ENCODE measurements at places on chromosomes 6 and 20.

GRCh38 chr20:38531021-38531420, 50.0 kb upstream of the ADIG start:
- DNase-seq, result no peak

- DNase-seq, result no peak
Observed at GRCh38 chr20:39066471-39067242, 104.5 kb downstream of the DHX35 start.

DNA sequence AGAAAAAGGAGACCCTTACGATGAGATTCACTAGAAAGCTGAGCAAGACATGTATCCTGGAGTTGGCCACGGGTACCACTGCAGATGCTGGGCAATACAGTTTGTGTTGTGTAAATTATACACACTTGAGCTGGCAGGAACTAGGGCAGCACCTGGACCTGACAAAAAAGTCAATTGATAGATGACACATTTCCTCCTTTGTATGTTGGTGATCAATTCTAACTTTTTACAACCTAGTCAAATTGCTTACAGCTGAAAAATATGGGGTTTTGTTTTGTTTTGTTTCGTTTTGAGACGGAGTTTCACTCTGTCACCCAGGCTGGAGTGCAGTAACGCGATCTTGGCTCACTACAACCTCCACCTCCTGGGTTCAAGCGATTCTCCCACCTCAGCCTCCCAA, 108.9 kb downstream of the UST start:
- no peak for DNase-seq

GRCh38 chr20:43292222-43292621, 102.5 kb upstream of the PTPRT start:
- no peak for DNase-seq

DNA sequence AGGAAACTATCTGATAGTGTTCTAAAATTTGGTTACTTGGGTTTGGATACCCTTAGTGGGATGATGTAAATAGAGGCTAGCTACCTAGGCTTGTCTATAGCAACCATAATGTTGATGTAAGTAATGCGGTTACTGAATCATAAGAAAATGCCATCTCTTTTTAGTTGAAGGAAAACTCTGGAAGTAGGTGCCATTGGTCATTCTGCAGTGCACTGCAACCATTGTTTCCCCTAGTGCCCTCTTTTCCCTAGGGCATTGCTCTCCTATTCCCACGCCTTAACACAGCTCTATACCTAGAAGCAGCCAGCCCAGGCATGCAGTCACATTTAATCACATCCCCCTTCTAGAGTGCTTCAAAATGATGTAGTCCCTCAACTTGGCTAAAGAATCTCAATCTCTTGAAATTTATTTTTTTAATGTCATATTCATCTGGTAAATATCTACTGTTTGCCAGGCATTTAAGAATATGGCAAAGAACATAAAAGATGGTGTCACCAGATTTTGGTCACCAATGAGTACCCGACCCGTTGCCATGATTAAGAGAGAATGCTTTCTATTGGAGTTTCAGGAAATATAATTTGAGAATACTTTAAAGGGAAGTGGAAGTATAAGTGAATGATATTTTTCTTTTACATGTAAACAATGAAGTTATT, 10.4 kb downstream of the LOC128125822 start:
- no peak for DNase-seq

DNA sequence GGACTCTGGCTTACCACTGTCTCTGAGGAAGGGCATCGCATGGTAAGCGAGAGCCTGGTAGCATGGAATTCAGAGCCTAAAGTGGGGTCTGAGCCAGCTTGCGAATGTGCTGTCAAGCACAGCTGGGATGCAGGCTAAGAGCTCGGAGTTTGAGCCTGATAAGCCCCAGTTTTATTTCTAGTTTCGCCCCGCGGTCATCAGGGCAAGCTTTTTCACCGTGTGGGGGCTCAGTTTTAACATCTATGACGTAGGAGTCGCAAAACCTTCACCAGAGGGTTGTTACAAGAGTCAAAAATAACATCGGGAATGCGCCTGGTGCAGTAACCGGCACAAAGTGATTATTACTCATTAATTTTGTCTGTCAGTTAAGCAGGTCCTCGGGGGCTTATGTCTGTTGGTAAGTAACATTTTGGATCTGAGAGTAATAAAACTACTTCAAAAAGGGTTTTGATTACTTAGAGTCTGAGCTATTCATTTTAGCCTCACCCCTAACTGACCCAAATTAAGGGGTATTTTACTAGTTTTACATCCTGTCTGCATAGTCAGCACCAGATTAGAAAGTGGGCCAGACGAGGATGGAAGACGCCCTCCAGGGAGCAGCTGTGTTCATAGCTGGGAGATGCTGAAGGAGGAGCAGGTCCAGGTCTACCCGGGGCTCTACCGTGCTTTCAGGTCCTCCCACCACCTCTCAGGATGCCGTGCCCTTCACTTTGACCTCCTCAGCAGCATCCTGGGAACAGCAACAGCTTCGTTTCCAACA, 29.7 kb downstream of the SLC22A23 start:
- no peak for DNase-seq

DNA sequence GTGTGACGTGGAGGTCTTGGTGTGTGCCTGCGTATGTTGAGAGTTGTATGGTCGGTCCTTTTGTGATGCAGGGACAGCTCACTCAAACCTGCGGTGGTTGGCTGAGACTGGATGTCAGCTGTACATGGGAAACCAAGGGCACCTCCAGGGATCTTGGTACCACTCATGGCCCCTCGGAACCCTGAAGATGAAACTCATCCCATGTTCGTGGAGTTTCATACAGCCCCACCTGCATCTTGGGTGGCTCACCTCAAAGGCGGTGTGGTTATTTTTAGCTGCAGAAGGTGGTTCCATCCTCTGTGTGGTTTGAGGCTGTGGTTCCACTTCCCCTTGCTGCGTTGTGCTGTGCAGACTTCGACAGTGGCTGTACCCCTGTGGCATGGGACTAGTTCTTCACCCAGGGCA, 52.6 kb upstream of the SLC22A1 start:
- no peak for DNase-seq

GRCh38 chr20:19824861-19825260, 66.8 kb downstream of the RIN2 start:
- DNase-seq, result no peak

- DNase-seq, result peak; percentile 68
Observed at GRCh38 chr6:24848461-24848860, 49.7 kb upstream of the ARMH2 start.

GRCh38 chr6:52543729-52544601, 32.9 kb downstream of the TRAM2 start:
- no peak for DNase-seq
